Activated T-cell treated with anti-CD3 and anti-CD28 coated beads, Interleukin-2, amount 50 U/mL, for 24 hours (primary cell): ENCODE measurements at places on chromosomes 4 and X.

DNA sequence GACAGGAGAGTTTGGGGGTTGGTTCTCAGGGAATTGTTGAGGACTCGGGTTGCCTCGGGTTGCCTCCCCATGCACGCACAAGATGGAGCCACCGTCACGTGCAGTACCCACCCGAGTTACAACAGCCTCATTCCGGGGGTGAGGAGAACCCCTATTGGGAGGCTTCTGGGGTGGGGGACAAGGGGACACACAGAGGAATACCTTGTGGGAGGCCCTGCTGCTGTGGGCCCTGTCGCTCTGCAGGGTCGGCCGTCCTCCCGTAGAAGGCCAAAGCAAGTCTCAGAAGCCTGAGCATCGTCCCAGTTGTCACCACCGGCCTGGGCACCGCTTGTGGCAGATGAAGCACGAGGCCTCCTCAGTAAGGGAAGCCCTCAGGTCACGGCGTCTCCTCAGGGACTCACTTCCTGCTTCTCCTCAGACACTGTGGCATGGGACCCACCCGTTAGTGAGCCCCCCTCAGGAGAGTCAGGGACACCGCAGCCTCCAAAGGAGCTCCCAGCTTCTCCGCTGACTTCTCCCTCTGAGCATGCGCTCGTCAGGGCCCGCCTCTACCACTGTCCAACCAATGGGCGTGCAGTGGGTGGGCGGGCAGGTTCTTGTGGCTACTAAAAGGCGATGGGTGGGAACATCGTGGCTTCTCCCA, at the start of gene CT55:
Gene CT55 (minus strand): TSS at position 522 of the 643 bp plus-strand sequence. CDS start 227 bp downstream, at position 295.
- no peak for DNase-seq

DNA sequence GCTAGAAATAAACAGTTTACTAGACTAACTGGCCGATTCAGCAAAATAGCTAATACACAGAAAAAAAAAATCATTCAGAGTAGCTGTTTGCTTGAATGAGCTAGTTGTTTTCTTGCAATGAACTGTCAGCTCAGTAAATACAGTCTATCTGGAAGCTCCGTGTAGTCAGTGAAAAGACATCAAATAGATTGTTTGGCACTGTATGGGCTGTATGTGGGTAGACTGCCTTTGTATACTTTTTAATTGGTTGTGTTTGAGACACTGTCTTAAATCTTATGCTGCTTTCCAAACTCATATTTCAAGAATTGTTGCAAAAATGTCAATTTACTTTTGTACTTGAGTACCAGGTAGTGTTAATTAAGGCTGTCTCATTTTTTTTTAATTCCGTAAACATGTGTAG, 61.6 kb upstream of the GPR174 start:
- no peak for DNase-seq

DNA sequence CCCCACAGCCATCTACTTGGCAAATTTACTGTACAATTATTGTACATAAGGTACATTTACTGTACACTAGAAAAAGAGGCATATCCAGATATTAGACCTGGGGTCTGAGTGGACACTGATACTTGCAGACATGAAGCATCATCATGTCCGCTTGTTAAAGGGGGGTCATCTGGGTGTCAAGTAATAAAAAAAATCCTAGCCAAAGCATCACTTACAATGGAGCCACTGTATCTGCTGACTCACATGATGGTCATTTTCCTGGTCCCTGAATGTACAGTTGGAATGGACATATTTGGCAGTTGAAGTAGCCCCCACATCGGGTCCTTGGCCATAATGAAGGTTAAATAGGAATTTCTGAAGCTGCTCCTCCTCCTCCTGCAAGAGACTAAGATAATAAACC, 228.8 kb downstream of the THOC2 start:
- no peak for DNase-seq

DNA sequence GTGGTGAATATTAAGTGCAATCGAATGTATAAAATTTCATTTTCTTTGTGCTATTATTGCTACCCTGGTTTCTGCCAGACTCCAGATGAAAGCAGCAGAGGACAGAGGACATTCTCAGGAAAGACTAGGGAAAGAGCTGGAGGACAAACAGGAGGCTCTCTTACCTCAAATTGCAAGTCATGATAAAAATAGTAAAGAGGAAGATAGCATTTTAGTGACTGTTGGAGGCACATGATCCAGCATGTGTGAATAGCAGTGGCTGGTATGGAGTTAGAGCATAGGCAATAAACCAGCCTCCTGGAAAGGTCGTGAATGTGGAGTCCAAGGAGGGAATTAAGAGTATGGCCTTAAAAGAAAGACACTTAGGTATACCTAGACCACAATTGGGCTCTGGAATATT, 1040.0 kb downstream of the STPG2 start:
- DNase-seq, result no peak

GRCh38 chr4:187608001-187608421, 387.6 kb upstream of the ZFP42 start:
- no peak for DNase-seq

DNA sequence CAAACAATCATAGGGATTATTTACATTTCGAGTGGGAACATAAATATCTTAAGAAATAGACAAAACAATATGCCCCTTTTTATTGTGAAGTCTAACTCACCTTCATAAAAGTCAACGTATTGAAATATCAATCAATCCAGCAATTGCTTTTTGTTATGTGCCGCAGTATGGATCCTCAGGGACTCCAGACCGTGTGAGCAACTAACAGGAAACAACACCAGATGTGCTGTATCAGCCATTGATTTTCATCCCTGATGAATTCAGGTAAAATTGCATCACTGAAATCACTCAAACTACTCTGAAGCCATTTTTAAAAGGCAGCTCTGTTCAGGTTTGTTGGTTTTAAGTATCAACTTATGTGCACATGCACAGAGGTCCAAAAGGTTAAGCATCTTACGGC, 197.3 kb upstream of the FAT1 start:
- DNase-seq, result no peak

GRCh38 chr4:53854991-53855568, 209.3 kb downstream of the CHIC2 start:
- no peak for DNase-seq

- DNase-seq, result no peak
Observed at GRCh38 chr4:99390055-99390454, 37.5 kb upstream of the ADH1C start.

GRCh38 chr4:3494462-3494871, 31.4 kb downstream of the DOK7 start:
- no peak for DNase-seq

GRCh38 chr4:101227715-101228114, 119.6 kb downstream of the PPP3CA start:
- no peak for DNase-seq

DNA sequence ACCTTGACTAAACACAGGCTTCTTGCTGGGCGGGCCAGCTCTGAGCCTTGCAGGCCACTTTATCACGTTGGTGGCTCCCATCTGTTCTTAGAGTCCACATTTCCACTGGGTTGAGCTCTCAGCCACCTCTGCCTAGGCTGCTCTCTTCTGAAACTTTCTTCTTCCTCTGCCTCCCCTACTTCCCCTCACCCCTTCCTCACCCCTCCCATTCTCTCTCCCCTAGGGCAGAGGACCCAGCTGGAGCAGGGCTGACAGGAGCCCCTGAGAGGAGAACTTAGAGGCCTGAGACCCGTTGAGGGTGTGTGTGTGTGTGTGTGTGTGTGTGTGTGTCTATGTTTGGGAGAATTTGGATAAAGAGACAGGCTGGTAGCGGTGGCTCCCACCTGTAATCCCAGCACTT, 19.9 kb upstream of the TMSB4X start:
- DNase-seq, result no peak

- no peak for DNase-seq
Observed at GRCh38 chr4:186606591-186606992, 51.2 kb upstream of the MTNR1A start.

GRCh38 chrX:31036895-31037294, 34.9 kb downstream of the FTHL17 start:
- DNase-seq, result no peak
